ENCODE measurements at places on chromosomes 1 and 21.

DNA sequence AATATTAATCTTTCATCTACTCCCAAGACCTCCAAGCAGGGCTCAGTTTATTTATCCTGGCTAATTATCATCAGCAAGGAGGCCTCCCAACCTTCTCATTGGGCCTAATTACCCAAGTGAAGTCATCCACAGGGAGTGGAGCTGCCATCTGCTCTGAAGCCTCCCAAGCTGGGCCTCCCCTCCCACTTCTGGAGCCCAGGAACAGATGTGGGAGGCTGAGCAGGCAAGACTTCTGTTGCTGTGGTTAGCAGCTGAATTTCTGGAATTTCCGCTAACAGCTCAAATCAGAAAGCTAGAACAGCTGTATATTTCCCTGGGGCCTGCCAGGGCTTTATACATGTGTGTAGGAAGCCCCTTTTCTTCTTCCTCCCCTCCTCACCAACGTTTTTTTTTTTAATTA lies 127.5 kb downstream of the UCK2 start:
- DNase-seq = no peak

- DNase-seq = no peak
These were observed 23.5 kb upstream of the SLAMF9 start for GRCh38 chr1:159977364-159978106.

DNA sequence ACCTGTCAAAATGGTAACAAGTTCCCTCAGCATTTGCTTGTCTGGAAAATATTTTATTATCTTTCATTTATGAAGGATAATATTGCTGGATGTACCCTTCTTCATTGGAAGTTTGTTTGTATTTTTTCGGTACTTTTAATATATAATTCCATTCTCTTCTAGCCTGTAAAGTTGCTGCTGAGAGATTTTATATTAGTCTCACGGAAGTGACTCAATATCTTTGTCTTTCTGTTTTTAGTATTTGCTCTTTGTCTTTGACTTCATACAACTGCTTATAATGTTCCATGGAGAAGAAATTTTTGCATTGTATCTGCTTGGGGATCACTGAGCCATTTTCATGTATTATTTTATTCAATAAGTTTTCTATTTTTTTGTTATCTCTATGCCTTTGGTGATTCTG lies 1777.5 kb downstream of the BRINP3 start:
- DNase-seq = no peak

GRCh38 chr1:188669728-188670382 lies 1807.8 kb downstream of the BRINP3 start:
- no peak for DNase-seq

DNA sequence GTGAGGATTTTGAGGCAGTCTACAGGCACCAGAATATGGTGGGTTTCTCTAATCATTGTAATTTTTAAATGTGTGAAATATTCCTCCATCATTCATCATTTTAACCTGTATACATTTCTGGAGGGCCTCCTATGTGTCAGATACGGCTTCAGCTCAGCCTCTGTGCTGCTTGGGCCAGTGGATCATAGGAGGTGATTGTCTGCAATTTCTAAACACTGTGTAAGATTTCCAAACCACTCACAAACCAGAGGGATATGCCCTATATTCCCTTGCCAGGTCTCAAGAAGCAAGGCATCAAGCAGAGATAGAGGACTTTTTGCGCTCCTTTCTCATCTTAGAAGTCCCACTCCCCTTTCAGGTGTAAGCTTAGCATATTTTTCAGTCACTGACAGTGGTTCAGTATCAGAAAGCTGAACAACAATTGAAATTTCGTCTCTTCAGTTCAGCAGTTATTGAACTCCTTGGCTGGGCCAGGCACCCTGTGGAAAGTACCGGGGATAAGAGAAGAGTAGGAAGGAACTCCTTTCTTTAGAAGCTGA lies 190.9 kb downstream of the NFIA start:
- DNase-seq = no peak

DNA sequence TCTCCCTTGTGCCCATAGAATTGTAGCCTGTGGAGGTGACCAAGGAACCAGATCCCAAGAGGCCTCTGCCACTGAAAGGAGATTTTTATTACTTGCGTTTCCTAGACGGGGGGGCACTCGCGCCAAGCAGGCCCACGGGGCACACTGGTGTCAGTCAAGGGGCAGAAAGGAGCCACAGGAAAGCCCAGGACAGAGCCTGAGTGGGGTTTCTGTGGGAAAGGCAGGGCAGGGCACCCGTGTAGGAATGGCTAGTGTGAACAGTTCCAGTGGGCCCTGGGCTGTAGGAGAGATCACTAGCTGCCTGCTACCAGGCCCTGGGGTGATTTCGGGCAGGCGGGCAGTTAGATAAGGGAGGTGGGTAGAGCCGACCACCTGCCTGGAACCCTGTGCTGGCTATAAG lies 70.8 kb downstream of the ADARB1 start:
- no peak for DNase-seq

Data from spinal cord (tissue), 10 donors.